ENCODE measurements at places on chromosomes 2 and 18.
A peak's percentile ranks its signal among the peaks of the same experiment; 100 is the strongest.

DNA sequence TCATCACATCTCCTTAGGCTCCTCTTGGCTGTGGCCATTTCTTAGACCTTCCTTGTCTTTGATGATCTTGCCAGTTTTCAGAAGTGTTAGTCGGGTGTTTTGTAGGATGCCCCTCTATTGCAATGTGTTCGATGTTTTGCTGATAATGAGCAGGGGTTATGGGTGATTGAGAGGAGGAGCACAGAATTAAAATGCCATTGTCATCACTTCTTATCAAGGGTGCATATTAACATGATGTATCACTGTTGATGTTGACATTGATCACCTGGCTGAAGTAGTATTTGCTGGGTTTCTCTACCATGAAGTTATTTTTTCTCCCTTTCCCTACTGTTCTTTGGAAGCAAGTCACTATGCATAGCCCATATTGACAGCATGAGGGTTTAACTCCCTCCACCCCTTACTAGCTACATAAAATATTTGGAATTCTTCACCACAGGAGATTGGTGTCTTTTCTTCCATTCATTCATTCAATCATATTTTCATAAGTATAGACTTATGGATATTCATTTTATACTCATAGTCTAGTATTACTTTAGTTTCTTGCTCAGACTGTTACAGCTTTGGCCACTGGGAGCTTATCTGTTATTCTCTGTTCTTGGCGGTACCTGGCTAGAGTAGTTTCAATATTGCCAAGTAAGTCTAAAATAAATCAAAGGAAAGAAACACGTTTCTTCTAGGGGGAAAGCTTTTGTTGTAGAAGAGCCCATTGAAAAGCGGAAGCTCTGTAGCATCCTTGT lies 54.5 kb upstream of the TMEM87B start:
- H3K36me3 ChIP-seq = no peaks in the 10 kb centered on the region
- H3K4me3 ChIP-seq = no peak overlapping the region
- H3K27me3 ChIP-seq = no peaks in the 10 kb centered on the region
- peaks cover 4% of the 10 kb centered on the region for H3K4me1 ChIP-seq
- DNase-seq = no peak
- no peak overlapping the region for H3K27ac ChIP-seq

GRCh38 chr18:38115201-38115600 lies 549.6 kb upstream of the CELF4 start:
- H3K36me3 ChIP-seq = no peaks in the 10 kb centered on the region
- no peaks in the 10 kb centered on the region for H3K4me1 ChIP-seq
- H3K27me3 ChIP-seq = no peaks in the 10 kb centered on the region
- no peak for DNase-seq
- no peak overlapping the region for H3K4me3 ChIP-seq

- no peaks in the 10 kb centered on the region for H3K4me1 ChIP-seq
- H3K27me3 ChIP-seq = peaks cover 14% of the 10 kb centered on the region
- no peaks in the 10 kb centered on the region for H3K36me3 ChIP-seq
- no peak overlapping the region for H3K27ac ChIP-seq
- DNase-seq = no peak
- H3K4me3 ChIP-seq = no peak overlapping the region
Measured at GRCh38 chr2:85087541-85087940, 45.7 kb upstream of the TCF7L1 start.

DNA sequence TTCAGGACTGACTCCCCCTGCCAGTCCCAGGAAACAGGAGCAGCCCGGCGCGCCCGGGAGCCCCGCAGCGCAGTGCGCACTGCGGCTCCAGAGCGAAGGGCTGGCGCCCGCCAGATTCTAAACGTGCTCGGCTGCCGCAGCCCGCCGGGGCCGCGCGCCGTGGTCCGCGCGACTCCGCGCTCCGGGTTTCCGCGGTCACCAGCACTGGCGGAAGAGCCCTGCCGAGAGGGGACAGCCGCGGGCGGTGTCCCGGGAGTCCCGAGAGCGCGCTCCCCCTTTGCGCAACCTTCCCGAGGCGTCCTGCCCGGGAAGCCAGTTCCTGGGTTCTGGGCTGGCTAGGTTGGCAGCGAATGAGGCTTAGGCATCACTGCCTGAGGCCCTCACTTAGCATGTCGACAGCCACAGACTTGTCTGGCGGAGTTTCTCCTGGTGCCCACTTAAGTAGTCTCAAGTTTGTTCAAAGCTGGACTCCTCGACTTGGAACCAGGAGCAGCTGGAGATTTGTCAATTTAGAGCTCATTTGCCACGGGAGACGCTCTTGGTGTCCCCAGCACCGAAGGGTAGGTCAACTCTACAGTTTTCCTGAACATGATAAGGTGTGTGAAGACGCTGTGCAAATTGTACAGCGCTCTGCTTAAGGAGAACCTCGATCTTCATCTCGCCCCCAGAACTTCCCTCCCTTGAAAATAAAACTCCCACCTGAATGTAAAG lies 1.5 kb upstream of the VSNL1 start:
- no peaks in the 10 kb centered on the region for H3K36me3 ChIP-seq
- H3K27me3 ChIP-seq = peaks cover 66% of the 10 kb centered on the region
- no peak overlapping the region for H3K4me3 ChIP-seq
- DNase-seq = no peak
- peaks cover 8% of the 10 kb centered on the region for H3K4me1 ChIP-seq

- no peak overlapping the region for H3K27ac ChIP-seq
- no peaks in the 10 kb centered on the region for H3K27me3 ChIP-seq
- no peak overlapping the region for H3K4me3 ChIP-seq
- no peak for DNase-seq
- no peaks in the 10 kb centered on the region for H3K36me3 ChIP-seq
Measured at GRCh38 chr18:51988277-51988676, 351.7 kb upstream of the DCC start.

DNA sequence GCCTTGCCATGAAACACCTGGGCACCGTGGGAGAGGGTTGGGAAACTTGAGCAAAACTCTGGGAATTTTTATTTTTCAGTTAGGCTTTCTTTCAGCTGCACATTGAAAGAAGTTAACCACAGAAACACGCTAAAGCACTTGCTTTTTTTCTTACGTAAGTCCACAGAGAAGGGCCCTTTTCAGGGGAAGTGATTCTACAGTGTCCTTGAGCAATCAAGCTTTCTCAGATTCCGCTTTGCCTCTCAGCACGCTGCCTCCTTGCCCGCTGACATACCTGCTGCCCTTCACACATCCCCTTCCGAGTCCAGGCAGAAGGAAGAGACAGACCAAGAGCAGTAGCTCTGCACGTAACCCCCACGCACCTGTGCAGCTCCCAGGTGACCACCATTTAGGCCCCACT lies 135.5 kb upstream of the MYT1L start:
- no peaks in the 10 kb centered on the region for H3K27me3 ChIP-seq
- H3K36me3 ChIP-seq = no peaks in the 10 kb centered on the region
- DNase-seq = no peak

DNA sequence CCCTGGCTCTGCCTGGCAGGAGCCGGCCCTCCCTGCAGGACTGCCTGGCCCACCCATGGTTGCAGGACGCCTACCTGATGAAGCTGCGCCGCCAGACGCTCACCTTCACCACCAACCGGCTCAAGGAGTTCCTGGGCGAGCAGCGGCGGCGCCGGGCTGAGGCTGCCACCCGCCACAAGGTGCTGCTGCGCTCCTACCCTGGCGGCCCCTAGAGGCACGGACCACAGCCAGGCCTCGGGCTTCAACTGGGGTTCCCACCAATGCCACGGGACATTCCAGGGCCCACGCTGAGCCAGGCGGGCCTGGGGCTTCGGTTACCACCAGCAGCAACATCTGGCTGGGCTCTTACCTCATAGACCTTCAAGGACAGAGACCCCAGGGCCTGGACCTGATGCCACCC lies 6.1 kb upstream of the GMPPA start:
- peaks cover 6% of the 10 kb centered on the region for H3K4me1 ChIP-seq
- no peak for DNase-seq
- no peak overlapping the region for H3K4me3 ChIP-seq
- no peaks in the 10 kb centered on the region for H3K36me3 ChIP-seq

- H3K36me3 ChIP-seq = no peaks in the 10 kb centered on the region
- no peak overlapping the region for H3K27ac ChIP-seq
- DNase-seq = no peak
- peaks cover 2% of the 10 kb centered on the region for H3K27me3 ChIP-seq
- no peak overlapping the region for H3K4me3 ChIP-seq
- H3K4me1 ChIP-seq = peaks cover 4% of the 10 kb centered on the region
Measured at GRCh38 chr2:111923276-111923804, 24.9 kb downstream of the MERTK start.

DNA sequence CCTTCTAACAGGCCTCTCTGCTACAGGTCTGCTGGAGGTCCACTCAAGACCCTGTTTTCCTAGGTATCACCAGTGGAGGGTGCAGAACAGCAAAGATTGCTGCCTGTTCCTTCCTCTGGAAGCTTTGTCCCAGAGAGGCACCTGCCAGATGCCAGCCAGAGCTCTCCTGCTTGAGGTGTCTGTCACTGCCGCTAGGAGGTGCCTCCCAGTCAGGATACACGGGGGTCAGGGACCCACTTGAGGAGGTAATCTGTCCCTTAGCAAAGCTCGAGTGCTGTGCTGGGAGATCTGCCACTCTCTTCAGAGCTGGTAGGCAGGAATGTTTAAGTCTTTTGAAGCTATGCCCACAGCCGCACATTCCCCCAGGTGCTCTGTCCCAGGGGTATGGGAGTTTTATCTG lies 140.6 kb downstream of the BAZ2B start:
- H3K27ac ChIP-seq = no peak overlapping the region
- H3K36me3 ChIP-seq = no peaks in the 10 kb centered on the region
- no peak for DNase-seq
- no peaks in the 10 kb centered on the region for H3K27me3 ChIP-seq
- H3K4me1 ChIP-seq = no peaks in the 10 kb centered on the region

DNA sequence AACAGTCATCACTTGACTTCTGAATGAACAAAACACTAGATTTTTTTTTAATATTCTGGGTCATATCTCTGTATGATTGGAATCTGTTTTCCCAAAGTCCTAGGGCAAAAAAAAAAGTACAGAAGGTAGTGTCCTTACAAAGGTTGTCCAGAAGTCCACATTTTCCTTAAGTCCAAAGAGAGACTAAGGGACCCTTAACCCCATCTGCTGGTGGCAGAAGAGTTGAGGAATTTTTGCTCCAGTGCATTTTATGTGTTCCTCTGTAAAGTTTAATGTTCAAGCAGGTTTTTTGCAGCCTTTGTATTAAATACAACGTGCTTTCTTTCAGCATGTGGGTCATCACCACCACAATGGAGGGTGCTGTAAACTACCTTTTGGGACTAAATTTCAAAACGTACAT lies 215.9 kb downstream of the SP3 start:
- no peak overlapping the region for H3K4me3 ChIP-seq

GRCh38 chr2:232389327-232389726 lies 10.8 kb downstream of the ALPP start:
- H3K27ac ChIP-seq = no peak overlapping the region
- H3K4me1 ChIP-seq = peaks cover 2% of the 10 kb centered on the region
- no peak overlapping the region for H3K4me3 ChIP-seq
- no peak for DNase-seq
- peaks cover 40% of the 10 kb centered on the region for H3K27me3 ChIP-seq

- no peak overlapping the region for H3K4me3 ChIP-seq
- H3K27ac ChIP-seq = no peak overlapping the region
- no peaks in the 10 kb centered on the region for H3K36me3 ChIP-seq
- no peaks in the 10 kb centered on the region for H3K27me3 ChIP-seq
- no peak for DNase-seq
- H3K4me1 ChIP-seq = peaks cover 24% of the 10 kb centered on the region
Measured at GRCh38 chr2:70116936-70117552, 29.8 kb downstream of the PCBP1 start.

DNA sequence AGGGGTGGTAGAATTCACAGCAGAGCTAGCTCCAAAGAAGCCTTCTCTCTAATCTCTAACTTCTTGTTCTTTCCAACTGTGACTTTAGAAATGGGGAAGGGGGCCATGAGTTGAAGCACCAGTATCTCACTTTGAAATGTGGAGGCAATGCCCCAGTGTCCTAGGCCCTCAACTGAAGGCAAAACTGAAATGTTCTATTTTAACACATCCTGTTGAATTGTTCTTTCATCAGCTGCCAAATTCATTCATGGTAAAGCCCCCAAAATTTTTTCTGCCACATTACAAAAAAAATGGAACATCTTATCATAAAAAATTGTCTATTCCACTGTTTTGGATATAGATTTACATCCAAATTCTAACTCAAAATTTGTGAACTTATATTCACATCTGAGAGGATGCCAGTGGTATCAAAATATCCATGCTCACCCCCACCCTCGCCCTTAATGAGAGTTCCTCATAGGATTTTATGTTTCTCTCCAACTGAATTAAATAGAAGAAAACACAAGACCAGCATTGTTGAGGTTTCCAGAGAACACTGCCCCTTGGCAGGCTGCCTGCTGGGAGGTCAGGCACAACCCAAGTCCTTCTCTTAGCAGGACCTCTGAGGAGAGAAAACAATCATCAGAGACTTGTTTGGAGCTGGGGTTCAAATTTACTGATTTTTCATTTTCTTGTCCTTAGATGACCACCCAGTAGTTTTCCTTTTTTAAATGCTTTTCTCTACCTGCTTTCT lies 147.4 kb upstream of the PGAP1 start:
- H3K4me3 ChIP-seq = no peak overlapping the region
- DNase-seq = no peak
- H3K27ac ChIP-seq = no peak overlapping the region
- peaks cover 83% of the 10 kb centered on the region for H3K36me3 ChIP-seq
- H3K27me3 ChIP-seq = no peaks in the 10 kb centered on the region

DNA sequence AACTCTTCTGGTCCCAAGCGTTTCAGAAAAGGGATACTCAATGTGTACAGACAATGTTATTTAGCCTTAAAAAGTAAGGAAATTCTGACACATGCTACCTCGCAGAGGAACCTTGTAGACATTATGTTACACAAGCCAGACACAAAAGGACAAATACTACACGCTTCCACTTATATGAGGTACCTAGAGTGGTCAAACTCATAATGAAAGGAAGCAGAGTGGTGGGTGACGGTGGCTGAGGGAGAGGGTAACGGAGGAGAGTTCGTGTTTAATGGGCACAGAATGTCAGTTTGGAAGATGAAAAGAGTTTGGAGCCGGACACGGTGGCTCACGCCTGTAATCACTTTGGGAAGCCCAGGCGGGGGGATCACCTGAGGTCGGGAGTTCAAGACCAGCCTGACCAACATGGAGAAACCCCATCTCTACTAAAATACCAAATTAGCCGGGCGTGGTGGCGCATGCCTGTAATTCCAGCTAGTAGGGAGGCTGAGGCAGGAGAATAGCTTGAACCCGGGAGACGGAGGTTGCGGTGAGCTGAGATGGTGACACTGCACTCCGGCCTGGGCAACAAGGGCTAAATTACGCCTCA lies 1.4 kb downstream of the MCM6 start:
- peaks cover 57% of the 10 kb centered on the region for H3K36me3 ChIP-seq
- peak; percentile 8 for DNase-seq
- H3K4me3 ChIP-seq = peak overlapping the region; percentile 95
- no peaks in the 10 kb centered on the region for H3K27me3 ChIP-seq
- peaks cover 49% of the 10 kb centered on the region for H3K4me1 ChIP-seq

DNA sequence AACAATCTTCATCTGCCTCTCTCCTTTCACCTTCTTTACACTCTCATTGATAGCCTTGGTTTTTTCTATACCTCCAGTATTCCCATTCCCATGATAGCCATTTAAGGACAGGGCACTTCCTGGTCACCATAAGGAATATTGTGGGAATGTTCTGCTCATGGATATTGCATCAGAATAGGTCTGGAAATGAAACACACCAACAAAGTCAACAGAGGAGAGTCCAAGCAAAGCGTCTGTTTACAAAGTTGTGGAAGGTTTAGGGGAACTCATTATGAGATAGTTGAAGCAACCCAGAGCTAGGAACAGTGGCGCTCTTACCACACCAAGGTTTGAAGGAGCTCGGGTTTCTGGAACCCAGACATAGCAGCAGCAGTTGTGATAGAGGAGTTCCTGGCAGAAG lies 150.3 kb upstream of the TNP1 start:
- no peaks in the 10 kb centered on the region for H3K36me3 ChIP-seq
- no peak overlapping the region for H3K27ac ChIP-seq
- H3K4me3 ChIP-seq = no peak overlapping the region
- H3K4me1 ChIP-seq = no peaks in the 10 kb centered on the region
- peaks cover 16% of the 10 kb centered on the region for H3K27me3 ChIP-seq
- no peak for DNase-seq
